Activated CD8-positive, alpha-beta T cell treated with anti-CD3 and anti-CD28 coated beads, Interleukin-2, amount 10 ng/mL, durations not matched to agents 7 days and 5 days (primary cell): ENCODE measurements at places on chromosomes 6 and 20. TPM values are rescaled to one million over a fixed set of nuclear protein-coding genes. Genes with fewer than 3 reads are reported as not detected.
A peak's percentile ranks its signal among the peaks of the same experiment; 100 is the strongest.

DNA sequence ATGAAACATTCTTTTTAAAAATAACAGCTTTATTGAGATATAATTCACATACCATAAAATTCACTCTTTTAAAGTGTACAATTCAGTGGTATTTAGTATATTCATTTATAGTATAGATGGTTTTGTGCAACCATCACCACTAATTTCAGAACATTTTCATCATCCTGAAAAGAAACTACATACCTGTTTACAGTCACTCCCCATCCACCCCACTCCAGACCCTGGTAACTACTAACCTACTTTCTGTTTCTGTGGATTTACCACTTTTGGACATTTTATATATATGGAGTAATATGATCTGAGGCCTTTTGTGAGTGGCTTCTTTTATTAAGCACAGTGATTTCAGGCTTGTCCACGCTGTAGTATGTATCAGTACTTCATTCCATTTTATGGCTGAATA, 2.5 kb upstream of the TMEM217 start:
- no peak for DNase-seq
- H3K4me1 ChIP-seq: peaks cover 61% of the 10 kb centered on the region
- H3K36me3 ChIP-seq: peaks cover 21% of the 10 kb centered on the region
- no peaks in the 10 kb centered on the region for H3K27me3 ChIP-seq
- H3K27ac ChIP-seq: no peak overlapping the region
- no peak overlapping the region for H3K4me3 ChIP-seq

ZSCAN9 gene
- total RNA-seq: 4.5 TPM

- H3K27ac ChIP-seq: no peak overlapping the region
- no peaks in the 10 kb centered on the region for H3K27me3 ChIP-seq
- no peak for DNase-seq
- no peak overlapping the region for H3K4me3 ChIP-seq
Observed at GRCh38 chr6:40626886-40627285, 39.7 kb upstream of the LRFN2 start.

DNA sequence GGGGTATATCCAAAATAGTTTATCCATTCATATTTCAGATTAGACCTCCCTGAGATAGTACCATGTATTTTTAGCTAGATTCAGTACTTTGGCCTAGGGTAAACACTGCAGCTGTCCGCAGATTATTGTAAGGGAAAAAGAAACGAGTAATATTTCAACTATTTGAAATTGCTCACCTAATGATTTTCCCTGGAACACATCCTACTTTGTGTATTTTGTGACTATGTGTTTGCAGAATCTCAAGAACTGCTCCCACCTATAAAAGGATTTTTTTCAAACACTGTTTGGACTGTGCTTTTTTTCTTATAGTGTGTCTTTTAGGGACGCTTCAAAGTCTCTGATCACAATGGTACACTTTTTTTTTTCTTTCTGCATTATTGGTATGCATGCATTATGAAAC, 42.3 kb downstream of the RGS17 start:
- no peak for DNase-seq
- H3K36me3 ChIP-seq: no peaks in the 10 kb centered on the region
- no peak overlapping the region for H3K4me3 ChIP-seq
- no peak overlapping the region for H3K27ac ChIP-seq
- peaks cover 2% of the 10 kb centered on the region for H3K27me3 ChIP-seq

VWA7 gene
- 6.4 TPM for total RNA-seq

DNA sequence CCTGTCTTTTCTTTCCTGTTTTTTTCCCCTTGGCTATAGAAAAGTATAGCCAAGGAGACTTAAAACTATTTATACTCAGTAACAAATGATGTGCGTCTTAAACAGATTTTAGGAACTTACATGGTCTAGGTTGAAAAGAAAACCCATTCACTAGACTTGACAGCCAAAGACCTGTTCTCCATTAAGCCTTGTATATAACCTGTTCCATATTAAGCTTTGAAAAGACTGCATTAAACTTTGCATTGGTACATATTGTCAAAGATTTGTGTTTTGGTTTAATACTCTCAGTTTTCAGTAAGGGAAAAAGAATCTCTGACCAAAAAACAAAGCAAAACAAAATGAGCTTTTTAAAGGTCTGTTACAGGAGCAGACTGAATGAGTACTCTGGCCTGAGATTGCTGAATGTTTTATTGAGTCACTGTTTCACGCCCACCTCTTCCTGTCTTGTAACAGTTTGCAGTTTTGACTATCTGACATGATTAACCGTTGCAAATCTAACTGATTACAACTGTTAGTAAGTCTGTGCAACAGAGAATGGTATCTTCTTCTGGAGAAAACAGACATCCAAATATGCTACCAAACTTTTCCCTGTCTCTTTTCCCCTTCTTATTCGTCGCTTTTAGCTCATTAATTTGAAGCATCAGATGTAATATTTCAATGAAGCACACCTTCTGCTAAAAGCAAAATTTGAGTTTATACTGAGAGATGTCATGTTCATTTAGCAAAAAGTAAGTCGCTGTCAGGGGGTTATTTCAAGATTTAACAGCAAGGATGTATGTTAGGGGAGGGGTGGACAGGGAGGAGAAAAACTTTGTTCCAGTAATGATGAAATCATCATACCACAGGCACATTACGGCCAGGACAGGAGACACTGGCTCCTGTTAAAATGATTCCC, 59.1 kb upstream of the SUPT3H start:
- H3K27ac ChIP-seq: peak overlapping the region; percentile 8
- H3K4me1 ChIP-seq: peaks cover 54% of the 10 kb centered on the region
- H3K36me3 ChIP-seq: peaks cover 4% of the 10 kb centered on the region
- DNase-seq: no peak

TP53TG5 gene
- total RNA-seq: not detected

OPRL1 gene
- 2.0 TPM for total RNA-seq
